ENCODE measurements at places on chromosomes 12 and 14.

GRCh38 chr14:64880221-64881121, 764 bp upstream of the SPTB start:
- peak; percentile 46 for DNase-seq

DNA sequence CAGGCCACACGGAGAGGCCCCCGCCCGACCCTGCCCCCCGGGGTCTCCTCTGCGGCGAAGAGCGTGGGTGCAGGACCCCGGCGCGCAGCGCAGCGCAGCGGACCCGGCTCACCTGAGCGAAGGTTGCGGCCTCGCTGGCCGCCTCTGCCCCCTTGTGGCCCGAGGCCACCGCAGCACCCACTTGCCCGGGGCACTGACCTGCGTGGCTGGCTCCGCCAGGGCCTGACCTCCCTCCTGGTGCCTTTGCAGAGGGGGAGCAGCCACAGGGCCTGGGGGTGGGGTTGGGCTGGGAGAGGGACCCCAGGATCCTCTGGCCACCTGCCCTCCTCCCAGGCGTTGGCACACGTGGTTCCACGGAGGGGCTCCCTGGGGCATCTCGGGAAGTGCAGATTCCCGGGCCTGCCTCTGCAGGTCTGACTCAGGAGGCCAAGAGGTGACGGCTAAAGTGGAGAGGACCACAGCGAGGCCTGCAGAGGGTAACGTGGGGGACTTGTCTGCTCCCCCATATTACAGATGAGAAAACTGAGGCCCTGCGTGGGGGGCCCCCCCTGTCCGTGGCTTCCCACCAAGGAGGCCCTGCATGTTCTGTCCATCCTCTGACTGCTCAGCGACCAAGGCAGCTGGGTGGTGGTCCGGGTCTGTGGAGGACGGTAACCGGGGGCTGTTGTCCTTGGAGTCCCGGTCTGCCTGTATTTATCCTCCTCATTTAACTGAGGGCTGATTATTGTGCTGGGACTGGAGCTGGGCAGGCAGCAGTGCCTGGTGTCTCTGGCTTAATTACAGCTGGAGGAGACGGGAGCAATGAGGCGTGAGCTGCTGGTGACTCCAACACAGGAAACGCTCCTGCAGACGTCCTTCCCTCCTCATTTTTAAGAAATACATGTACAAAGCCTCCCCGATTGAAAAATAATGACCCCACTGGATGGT, 67.9 kb upstream of the BEGAIN start:
- DNase-seq = no peak

DNA sequence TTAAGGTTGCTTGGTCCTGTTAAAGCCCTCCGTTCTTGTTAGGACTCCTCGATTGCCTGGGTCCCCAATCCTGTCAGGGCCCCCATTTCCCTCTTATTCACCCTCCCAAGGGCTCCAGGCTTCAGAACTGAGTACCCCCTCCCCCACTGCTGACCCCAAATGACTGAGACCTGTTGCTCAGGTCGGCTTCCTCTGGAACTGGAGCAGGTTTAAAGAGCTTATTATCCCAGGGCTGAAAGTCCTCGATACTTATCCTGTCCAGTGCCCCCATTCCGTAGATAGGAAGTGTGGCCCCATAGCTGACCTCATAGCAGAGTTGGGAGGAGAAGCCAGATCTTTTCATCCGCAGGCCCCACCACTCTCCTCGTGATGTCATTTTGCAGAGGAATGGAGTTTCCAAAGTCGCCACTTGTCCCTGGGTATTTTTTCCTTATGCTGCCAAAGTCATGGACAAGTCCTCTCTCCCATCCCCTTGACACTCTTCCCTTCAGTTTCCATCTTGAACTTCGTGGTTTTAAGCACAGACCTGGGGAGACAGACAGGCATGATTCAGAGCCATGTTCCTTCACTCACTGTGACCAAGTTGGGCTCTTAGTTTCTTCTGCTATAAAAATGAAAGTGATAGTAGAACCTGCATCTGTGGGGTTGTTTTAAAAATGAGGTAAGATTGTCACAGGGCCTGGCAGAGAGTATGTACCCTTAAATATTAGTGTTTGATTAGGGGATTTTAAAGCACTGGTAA, 1.2 kb downstream of the USP30 start:
- no peak for DNase-seq

DNA sequence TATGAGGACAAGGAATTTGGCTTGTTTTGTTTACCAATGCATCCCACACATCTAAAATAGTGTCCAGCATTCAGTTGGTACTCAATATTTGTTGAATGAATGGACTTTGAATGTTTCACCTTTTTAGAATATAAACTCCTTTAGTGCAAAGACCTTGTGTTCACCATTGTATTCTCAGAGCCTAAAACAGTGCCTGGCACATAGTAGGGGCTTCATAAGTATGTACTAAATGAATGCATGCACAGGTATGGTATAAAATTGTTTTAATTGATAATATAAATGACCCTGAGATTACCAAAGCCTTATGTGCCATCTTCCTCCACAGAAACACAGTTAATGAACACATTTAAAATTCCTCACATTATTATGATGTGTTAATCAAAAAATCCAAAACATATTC, 5.0 kb upstream of the NFYB start:
- no peak for DNase-seq

DNA sequence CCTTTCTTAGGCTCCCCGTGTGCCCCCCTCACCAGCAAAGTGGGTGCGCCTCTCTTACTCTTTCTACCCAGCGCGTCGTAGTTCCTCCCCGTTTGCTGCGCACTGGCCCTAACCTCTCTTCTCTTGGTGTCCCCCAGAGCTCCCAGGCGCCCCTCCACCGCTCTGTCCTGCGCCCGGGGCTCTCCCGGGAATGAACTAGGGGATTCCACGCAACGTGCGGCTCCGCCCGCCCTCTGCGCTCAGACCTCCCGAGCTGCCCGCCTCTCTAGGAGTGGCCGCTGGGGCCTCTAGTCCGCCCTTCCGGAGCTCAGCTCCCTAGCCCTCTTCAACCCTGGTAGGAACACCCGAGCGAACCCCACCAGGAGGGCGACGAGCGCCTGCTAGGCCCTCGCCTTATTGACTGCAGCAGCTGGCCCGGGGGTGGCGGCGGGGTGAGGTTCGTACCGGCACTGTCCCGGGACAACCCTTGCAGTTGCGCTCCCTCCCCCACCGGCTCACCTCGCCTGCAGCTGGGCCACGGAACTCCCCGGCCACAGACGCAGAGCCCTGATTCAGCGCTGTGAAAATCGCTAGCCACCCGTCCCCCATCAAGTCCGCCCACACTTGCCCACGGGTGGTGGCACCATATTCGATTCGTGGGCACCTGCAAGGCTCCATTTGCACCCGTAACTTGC, 1.3 kb downstream of the TMEM233 start:
- no peak for DNase-seq

All from stimulated activated CD4-positive, alpha-beta T cell treated with anti-CD3 and anti-CD28 coated beads, Interleukin-15, amount 100 ng/mL, for 1 hour (primary cell).